Lower lobe of right lung (tissue), 2 donors: ENCODE measurements at places on chromosomes 6 and 20. TPM values are rescaled to one million over a fixed set of nuclear protein-coding genes. Genes with fewer than 3 reads are reported as not detected.

- no peak for DNase-seq
These were observed 36.4 kb downstream of the MYLK4 start for GRCh38 chr6:2714111-2714895.

GRCh38 chr20:7879883-7880282, 60.4 kb downstream of the HAO1 start:
- no peak for DNase-seq

DNA sequence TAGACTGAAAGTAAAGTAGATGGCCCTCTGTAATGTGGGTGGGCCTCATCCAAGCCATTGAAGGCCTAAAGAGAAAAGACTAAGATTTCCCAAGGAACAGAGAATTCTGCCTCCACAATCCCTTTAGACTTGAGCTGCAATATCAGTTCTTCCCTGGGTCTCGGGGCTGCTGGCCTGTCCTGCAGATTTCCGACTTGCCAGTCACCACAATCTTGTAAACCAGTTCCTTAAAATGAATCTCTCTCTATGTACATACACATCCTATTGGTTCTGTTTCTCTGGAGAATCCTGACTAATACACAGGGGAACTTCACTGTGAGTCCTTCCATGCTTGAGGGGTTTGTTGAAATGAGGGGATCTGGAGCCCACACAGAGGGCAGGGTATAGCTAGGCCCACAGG, 12.9 kb downstream of the CCDC170 start:
- DNase-seq, result no peak

DNA sequence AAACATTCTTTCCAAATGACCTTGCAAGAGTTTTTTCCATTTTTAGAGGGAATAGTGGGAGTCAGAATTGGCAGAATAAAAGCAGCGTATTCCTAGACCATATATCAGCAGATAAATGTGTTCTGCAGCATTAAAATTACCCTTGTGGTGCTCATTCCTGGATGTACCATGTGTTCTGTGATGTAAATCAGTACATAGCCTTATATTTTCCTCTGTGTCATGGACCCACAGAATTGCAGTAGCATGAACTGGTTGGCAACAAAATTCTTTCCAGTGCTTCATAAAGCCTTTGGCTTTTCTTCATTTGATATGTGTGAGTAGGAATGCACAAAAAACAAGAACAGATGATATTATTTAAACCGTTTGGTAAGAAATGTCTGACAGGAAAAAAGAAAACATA, 32.5 kb downstream of the ANKEF1 start:
- no peak for DNase-seq

BPIFB4 gene
- not detected for total RNA-seq

SCRT2 gene
- not detected for total RNA-seq

PTCRA gene
- total RNA-seq, result 9.8 TPM

KCNS1 gene
- total RNA-seq, result 3.5 TPM
